Natural killer cell (primary cell): ENCODE measurements at places on chromosomes 2 and 18. TPM values are rescaled to one million over a fixed set of nuclear protein-coding genes. Genes with fewer than 3 reads are reported as not detected.

DSC3 gene
- total RNA-seq: not detected

GRCh38 chr2:10164601-10165000, 42.1 kb downstream of the RRM2 start:
- no peaks in the 10 kb centered on the region for H3K27me3 ChIP-seq
- H3K27ac ChIP-seq: no peak overlapping the region
- H3K4me1 ChIP-seq: peaks cover 12% of the 10 kb centered on the region
- no peak for DNase-seq
- H3K4me3 ChIP-seq: no peak overlapping the region

GPR17 gene
- not detected for total RNA-seq

LOXHD1 gene
- total RNA-seq: 0.48 TPM

GRCh38 chr2:75274936-75275335, 75.6 kb upstream of the TACR1 start:
- no peaks in the 10 kb centered on the region for H3K4me1 ChIP-seq
- no peaks in the 10 kb centered on the region for H3K27me3 ChIP-seq
- H3K4me3 ChIP-seq: no peak overlapping the region
- no peak overlapping the region for H3K27ac ChIP-seq
- no peaks in the 10 kb centered on the region for H3K36me3 ChIP-seq
- DNase-seq: no peak
